Inflammatory macrophage treated with lipopolysaccharide for 1 hour (primary cell): ENCODE measurements at places on chromosomes 11 and 22.

- no peak for DNase-seq
Observed at GRCh38 chr11:44694443-44694842, 32.3 kb upstream of the TSPAN18 start.

DNA sequence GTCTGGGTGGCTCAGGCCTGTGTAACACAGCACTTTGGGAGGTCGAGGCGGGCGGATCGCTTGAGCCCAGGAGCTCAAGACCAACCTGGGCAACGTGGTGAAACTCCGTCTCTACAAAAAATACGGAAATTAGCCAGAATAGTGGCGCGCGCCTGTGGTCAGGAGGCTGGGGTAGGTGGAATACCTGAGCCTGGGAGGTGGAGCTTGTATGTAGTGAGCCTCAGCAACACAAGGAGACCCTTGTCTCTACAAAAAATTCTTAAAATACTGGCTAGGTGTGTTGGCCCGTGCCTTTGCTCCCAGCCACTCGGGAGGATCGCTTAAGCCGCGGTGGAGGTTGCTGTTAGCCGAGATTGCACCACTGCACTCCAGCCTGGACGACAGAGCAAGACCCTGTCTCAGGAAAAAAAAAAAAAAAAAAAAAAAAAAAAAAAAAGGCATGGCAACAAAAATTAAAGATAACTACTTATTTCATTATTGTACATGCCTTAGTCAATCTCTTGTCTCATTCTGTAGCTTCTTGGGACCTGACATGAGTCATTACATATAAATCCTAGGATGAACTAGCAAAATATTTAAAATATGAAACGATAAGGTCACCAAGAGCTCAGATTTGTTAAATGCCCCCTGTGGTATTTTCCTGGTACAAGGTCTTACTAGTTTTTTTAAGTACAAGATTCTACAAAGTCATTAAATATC is 1.1 kb downstream of the TAF1D start:
- DNase-seq = no peak

DNA sequence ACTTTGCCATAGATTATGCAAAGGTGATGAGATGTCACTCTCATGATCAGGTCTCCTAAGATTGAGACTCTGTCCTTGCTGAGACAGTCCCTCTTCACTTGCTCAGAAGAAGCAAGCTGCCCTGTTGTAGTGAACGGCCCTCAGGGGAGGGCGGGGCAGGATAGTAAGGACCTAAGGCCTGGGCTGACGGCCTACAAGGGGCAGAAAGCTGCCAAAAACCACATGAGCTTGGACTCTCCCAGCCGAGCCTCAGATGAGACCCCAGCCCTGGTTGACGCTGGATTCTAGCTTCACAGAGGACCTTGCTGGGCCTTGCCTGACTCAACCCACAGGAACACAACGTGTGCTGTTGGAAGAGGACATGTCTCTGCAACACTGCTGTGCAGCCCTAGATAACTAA is 1182.5 kb downstream of the TBC1D22A start:
- DNase-seq = no peak

DNA sequence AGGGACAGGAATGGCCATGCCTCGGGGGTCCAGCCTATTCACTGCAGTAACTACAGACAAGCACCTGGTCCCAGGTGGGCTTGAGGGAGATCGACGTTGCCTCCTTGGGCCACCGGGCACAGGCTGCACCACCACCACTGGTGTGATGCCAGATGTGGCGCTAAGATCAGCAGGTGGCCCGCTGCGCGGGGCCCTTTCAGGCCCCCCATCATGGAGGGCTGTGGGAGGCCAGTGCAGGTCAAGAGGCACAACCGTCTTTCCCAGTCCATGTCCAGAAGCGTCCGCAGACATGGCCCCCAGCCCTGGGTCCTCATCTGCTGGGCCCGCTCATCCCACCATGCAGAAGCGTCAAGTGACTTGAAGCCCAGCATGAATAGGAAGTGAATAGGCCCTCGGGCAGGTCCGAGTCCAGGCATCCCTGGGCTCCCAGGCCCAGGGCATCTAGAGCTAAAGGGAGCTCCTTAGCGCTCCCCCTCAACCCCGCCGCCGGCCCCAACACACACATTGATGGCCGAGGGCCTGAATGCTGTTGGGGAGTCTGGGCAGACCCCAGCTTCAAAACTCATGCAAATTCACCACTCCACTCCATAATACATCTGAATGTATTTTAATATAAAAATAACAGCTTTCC is 18.3 kb downstream of the FADS3 start:
- no peak for DNase-seq

- no peak for DNase-seq
Observed at GRCh38 chr11:31824879-31825837, 14.0 kb upstream of the PAX6 start.

- DNase-seq = peak; percentile 56
Observed at GRCh38 chr11:65311170-65311678, 3.4 kb upstream of the CDC42EP2 start.

DNA sequence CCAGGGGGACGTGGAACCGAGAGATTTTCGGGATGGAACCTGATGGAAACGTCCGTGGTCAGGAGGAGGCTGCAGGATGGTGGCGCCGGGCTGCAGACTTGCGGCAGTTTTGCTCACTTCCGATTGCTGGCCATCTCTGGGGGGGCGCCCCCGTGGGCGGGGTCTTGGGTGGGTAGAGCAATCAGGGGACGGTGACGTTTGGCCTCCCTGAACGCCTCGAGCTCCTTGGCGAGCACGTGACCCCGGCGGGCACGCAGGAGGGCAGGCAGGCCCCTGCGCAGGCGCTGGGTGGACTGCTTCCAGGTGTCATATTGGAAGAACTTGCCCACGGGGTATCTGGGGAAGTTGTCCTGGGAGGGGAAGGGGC is 6.3 kb downstream of the IGF2 start:
- no peak for DNase-seq

- peak; percentile 16 for DNase-seq
Observed at GRCh38 chr11:22193348-22194051, 615 bp downstream of the ANO5 start.

DNA sequence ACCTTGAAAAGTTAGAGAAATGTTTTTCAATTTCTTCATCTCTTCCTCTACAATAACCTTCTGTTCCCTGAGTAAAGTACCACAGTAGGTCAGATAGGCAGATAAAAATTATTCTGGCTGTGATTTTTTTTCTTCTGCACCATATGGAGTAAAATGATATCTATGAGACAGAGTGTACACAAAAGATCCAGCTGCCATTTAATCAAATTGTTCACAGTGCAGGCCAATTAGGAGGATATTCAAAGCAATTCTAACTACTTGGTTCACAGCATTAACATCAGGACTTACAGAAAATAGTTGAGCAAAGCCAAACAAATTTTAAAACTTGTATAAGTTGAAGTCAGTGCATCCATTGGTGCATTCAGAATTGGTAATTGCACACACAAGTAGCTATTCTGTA is 147.9 kb upstream of the LUZP2 start:
- no peak for DNase-seq

- no peak for DNase-seq
Observed at GRCh38 chr22:47164514-47165337, 402.3 kb downstream of the TBC1D22A start.

DNA sequence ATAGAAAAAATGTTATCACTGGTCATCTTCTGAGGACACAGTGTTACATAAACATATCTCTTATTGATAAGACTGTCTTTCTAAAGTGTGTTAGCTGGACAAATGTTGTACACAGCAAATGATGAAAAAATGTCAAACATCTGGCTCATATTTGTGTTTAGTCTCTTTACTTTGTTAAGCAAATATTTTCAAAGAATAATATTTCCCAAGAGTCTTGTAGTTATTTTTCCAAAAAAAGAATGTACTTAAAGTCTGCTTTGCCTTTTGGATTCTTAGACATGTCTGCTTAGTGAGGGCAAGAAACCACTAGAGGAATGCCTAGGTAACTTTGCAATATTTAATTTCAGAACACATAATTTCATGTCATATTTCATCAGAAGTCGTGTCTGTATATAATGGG is 23.9 kb upstream of the CCDC179 start:
- no peak for DNase-seq

DNA sequence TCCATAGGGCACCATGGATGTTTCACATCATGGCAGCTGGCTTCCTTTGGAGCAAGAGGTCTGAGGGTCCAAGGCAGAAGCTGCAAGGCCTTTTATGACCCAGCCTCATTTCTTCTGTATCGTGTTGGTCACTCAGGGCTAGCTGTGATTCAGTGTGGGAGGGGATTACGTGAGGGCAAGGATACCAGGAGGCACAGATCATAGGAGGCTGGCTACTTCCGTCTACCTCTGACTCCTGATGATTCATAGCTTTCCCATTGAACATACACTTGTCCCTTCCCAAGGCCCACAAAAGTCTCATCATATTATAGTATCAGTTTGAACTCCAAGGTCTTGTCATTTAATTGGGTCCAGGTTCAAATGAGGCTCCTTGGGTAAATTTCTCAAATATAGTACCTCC is 135.3 kb upstream of the ZBED5 start:
- no peak for DNase-seq

- DNase-seq = no peak
Observed at GRCh38 chr11:114075891-114076441, 16.5 kb downstream of the ZBTB16 start.

GRCh38 chr22:32558681-32559355 is 84.2 kb downstream of the FBXO7 start:
- no peak for DNase-seq

GRCh38 chr11:37506531-37506930 is 908.5 kb upstream of the RAG2 start:
- no peak for DNase-seq

GRCh38 chr22:33986167-33986771 is 66.0 kb upstream of the LARGE1 start:
- DNase-seq = no peak

DNA sequence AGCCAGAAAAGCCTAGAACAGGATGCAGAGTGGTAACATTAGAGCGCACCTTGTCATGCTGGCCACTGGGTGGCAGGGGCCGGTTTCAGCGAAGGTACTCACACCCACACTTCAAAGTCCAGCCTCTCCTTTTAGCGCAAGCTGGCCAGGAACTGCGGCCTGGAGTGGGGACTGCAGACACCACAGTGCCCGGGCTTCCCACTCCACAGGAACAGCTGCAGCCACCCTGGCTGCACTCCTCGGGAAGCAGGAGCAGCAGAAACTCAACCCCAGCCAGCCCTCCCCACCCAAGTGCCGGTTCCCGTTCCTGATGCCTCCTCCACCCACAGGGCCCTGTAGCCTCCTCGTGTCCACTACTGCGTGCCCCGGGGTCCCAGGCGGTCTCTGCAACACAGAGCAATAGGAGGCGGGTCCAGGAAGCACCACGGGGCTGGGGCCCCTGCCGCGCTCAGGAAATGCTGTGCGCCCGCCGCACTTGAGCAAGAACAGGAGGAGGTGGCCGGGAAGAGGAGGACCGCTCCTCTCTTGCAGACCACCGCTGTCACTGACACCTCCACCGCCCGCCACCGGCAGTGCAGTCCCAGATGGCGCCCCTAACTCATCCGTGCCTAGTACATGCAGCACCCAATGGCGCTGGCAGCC is 2.2 kb downstream of the RFPL2 start:
- peak; percentile 37 for DNase-seq

DNA sequence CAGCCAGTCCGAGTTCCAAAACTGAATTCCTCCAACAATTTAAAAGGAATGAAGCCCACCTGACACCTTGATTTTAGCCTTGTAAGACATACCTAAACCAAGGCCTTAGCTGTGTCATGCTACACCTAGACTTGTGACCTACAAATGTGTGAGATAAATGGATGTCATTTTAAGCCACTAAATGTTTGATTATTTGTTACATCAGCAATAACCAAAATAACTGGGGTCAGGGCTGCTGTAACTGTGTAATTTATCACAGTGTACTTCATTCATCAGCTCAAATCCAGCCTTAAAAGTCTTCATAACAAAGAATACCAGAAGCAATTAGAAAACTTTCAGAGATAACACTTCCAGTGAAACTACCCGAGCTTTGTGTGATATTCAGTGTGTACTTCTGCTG is 673.0 kb upstream of the ANO3 start:
- no peak for DNase-seq

GRCh38 chr11:44988111-44988510 is 37.4 kb upstream of the TP53I11 start:
- DNase-seq = no peak

DNA sequence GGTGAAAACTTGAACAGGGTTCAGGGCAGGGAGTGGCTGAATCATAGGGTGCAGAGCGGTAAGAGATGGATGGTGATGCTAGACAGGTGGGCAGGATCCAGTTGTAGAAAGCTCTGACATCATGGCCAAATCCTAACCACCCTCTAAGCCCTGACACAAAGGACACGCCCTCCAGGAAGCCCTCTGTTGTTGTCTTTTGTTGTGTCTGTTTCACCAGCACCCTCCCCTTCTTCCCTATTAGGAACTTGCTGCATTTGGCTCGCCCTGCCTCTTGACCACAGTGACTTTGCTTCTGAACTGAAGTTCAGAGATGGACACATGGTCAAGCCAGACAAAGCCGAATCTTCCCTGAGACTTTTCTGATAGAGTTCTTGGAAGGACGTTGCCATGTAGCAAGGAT is 14.2 kb upstream of the APOL6 start:
- no peak for DNase-seq

- no peak for DNase-seq
Observed at GRCh38 chr11:120316880-120317688, 8.0 kb upstream of the TLCD5 start.

- no peak for DNase-seq
Observed at GRCh38 chr22:22210375-22210774, 34.2 kb upstream of the VPREB1 start.

GRCh38 chr22:42026705-42027104 is 28.1 kb downstream of the WBP2NL start:
- DNase-seq = no peak

DNA sequence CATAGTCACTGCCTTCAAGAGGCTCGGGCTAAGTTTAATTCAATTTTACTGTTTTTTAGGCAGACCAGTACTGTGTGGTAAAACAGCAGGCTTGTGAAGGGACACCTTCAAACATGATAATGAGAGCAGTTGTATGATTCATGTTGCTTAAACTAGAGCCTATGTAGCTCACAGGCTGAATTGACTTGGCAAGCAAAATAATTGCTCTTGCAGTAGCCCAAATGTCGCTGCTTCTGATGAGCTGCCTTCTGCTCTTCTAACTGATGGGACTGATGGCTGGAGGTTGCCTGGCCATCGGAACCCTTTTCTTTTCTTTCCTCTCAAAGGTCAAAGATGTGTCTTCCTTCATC is 137.6 kb downstream of the MAML2 start:
- DNase-seq = no peak

DNA sequence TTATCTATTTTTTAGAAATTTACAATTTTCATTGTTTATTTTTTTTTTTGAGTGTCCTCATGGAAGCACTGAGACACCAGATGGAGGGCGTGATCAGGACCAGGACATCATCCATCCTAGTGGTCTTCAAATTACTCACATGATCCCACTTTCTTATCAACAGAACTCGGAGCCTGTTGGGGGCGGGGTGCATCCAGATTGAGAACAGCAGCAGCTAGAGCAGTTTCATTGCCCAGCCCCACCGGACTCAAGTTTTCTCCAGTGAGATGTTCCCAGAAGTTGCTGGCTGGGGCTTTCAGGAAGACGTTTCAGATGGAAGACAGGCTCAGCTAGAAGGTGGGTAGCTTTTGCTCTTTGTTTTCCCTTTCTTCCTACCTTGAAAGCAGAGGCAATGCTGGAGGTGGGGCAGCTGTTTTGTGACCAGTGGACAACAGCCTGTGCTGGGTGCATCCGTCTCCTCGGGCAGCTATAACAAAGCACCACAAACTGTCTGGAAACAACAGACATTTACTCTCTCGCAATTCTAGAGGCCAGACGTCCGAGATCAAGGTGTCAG is 562.1 kb downstream of the TBC1D22A start:
- no peak for DNase-seq
